GM12891 (cell line): ENCODE measurements at places on chromosomes 4 and X.

DNA sequence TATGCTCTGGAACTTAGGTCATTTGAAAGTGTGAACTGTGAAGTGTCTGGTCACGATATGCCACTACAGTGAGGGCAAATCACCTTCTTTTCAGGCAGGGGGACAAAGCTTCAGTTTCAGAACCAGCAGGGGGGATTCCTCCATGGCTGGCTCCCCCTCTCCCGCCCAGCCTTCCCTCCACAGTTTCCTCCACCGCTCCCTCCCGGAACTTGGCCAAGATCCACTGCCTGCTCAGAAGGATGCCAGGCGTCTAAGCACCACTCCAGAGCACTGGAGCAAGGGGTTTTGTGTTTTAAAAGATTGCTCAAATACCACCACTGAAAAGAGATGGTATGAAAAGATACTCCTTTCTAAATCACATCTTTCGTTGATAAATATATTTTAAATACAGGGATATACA lies 126.9 kb downstream of the ELOVL6 start:
- DNase-seq = no peak

DNA sequence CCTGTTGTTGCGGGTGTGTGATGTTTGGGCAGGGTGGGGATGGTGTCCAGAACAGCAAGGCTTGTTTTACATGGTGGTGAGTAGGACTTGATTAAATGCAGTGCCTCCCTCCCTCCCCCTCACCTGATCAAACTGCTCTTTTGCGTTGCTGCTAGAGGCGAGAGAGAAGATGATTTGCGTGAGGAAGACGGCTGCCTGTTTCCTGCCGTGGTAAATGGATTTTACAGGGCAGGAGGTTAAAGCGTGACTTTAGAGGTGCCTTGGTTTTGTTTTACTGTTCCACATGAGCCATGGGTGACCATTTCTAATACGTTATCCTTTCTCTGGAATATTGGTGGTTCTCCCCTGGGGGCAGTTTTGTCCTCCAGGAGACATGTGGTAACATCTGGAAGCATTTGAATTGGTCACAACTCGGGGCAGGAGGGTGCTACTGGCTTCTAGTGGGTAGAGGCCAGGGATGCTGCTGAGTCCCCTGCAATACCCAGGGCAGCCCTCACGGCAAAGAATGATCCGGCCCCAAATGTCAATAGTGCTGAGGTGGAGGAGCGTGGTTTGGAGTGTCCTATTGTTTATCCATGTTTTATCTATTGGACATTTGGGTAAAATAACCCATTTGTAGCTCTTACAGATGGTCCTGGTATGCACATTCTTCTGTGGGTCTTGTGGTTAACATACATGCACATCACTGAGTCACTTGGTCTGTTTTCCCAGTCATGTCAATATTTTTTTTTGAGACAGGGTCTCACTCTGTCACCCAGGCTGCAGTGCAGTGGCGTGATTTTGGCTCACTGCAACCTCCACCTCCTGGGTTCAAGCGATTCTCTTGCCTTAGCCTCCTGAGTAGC lies 73.7 kb downstream of the SHROOM2 start:
- no peak for DNase-seq

- no peak for DNase-seq
Measured at GRCh38 chr4:81571105-81571504, 99.4 kb upstream of the RASGEF1B start.

DNA sequence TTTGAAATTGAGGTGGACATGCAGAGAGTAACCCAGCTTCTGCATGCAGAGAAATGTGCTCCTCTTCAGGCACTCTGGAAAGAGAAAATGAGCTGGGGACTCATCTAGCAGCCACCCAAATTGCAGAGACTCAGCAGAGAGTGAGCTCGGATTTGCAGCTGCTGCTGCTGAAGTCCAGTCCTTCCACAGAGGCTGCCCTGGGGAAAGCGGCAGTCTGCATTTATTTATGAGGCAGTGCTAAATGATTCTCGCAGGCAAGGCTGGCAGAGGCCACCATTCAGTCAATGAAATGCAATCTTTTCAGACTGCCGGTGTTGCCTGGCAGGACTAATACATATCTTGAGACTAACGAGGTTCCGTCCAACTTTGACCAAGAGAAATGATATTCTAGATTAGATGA lies 404.8 kb downstream of the NLGN4X start:
- no peak for DNase-seq

DNA sequence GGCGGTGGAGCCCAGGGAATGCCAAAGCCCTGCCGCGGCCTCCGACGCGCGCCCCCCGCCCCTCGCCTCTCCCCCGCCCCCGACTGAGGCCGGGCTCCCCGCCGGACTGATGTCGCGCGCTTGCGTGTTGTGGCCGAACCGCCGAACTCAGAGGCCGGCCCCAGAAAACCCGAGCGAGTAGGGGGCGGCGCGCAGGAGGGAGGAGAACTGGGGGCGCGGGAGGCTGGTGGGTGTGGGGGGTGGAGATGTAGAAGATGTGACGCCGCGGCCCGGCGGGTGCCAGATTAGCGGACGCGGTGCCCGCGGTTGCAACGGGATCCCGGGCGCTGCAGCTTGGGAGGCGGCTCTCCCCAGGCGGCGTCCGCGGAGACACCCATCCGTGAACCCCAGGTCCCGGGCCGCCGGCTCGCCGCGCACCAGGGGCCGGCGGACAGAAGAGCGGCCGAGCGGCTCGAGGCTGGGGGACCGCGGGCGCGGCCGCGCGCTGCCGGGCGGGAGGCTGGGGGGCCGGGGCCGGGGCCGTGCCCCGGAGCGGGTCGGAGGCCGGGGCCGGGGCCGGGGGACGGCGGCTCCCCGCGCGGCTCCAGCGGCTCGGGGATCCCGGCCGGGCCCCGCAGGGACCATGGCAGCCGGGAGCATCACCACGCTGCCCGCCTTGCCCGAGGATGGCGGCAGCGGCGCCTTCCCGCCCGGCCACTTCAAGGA lies at the start of gene FGF2:
Gene FGF2, plus strand, starts transcription at position 279 of the 705 bp plus-strand sequence. Its CDS starts 344 bp downstream, at position 623.
- DNase-seq = peak; percentile 45

DNA sequence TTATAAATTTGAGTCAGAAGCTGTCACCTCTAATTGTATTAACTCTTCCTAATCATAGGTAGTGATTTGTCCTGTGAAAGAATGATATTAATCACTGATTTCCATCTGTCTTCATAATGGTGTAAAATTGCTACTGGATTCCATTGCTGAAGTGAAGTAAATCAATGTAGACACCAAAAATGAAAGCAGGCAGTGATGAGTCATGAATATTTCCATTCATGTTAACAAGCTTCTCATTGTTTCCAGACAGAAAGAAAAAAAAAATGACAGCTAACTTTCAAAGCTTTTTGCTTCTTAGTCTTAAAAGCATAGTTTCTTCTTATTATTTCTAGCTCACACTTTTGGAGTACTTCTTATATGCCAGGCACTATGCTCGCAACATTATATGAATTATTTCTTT lies 21.5 kb downstream of the FAM114A1 start:
- DNase-seq = peak; percentile 20

GRCh38 chr4:13093170-13093569 lies 391.0 kb downstream of the RAB28 start:
- no peak for DNase-seq
